Umbilical cord (tissue), 2 donors: ENCODE measurements at places on chromosomes 13 and 19. TPM values are rescaled to one million over a fixed set of nuclear protein-coding genes. Genes with fewer than 3 reads are reported as not detected.

DNA sequence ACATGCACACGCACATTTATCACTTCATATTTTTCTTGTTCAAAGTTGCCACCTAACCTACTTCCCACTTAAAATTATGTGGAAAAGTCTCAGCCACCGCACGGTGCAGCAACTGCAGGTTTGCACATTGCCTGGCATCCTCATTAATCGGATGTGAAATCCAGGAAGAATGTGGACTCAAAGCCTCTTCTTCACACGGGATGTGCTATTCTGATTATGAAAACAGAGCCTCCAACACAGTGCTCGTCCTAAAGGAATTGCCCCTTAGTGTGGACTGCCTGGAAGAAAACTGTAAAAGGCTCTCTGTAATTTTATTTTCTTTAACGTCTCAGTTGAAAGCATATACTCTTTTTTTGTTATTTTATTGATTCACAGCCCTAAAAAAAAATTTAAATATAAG, 1303.5 kb downstream of the EFNB2 start:
- no peak for DNase-seq

GRCh38 chr13:82292334-82292733, 1589.9 kb downstream of the SLITRK1 start:
- DNase-seq = peak; percentile 4

DNA sequence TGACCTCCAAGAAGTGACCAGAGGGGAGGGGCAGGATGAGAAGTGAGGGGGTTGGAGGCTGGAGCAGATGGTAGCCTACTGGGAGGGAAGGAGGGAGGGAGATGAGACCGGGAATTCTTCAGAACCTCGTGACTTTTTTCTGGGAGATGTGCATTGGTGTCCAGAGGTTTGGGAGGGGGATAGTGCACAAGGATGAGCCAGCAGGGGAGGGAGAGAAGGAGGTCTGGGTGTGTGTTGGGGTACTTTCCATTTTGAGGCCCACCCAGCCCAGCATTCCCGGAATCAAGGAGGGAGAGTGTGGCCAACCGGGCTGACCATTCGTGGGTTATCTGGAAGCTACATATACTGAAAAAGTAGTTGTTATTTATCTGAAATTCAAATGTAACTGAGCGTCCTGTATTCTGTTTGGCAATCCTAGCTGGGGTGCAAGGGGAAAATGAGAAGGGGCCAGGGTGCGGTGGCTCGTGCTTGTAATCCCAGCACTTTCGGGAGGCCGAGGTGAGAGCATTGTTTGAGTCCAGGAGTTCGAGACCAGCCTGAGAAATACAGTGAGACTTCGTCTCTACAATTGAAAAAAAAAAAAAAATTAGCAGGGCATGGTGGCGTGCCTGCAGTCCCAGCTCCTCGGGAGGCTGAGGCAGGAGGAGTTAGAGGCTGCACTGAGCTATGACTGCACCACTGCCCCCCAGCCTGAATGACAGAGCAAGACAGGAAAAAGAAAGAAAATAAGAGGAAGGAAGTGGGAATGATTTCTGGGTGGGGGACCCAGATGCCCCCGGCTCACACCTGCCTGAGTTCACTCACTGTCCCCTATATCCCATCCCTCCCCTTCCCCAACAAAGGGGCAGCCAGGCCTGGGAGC, 4.4 kb upstream of the C3 start:
- DNase-seq = no peak

DNA sequence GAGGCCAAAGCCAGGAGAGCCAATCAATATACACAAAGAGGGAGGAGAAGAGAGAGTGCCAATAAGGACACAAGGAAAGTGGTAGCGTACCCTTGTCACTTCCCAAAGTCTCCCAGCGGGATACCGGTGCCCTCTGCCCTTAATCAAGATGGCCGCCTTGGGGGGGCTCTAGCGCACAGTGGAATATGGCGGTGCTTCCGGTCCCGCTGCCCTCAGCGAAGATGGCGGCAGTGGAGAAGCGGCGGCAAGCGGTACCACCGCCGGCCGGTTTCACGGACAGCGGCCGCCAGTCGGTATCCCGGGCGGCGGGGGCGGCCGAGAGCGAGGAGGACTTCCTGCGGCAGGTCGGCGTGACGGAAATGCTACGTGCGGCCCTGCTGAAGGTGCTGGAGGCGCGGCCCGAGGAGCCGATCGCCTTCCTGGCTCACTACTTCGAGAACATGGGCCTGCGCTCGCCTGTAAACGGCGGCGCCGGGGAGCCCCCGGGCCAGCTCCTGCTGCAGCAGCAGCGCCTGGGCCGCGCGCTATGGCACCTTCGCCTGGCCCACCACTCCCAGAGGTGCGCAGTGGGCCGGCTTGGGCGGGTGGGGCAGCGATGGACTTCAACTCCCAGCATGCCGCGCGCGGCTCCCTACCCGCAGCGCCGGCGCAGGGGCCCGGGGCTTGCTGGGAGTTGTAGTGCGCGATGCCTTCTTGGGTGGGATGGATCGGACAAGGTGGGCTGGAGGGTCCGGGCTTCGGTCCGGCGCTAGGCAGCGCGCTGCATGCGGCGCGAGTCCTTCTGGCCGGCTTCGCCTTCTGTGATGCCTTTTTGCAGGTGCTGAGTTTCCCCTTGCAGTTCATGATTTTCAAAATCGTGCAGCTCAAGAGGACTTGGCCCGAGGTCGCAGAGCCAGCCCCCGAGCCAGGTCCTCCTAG, at the start of gene TPGS1:
Gene TPGS1 (plus strand): TSS at position 212 of the 918 bp plus-strand sequence. CDS start 10 bp downstream, at position 222.
- DNase-seq = peak; percentile 85

ZNF264 gene
- total RNA-seq = 33.2 TPM

CYP4F22 gene
- not detected for total RNA-seq

- peak; percentile 72 for DNase-seq
These were observed at the start of gene LSR for GRCh38 chr19:35248310-35249145. Gene LSR (plus strand): TSS chr19:35249002. CDS start chr19:35249023, 21 bp downstream.

- peak; percentile 78 for DNase-seq
These were observed 16.6 kb downstream of the PLK5 start for GRCh38 chr19:1540365-1540925.

DNA sequence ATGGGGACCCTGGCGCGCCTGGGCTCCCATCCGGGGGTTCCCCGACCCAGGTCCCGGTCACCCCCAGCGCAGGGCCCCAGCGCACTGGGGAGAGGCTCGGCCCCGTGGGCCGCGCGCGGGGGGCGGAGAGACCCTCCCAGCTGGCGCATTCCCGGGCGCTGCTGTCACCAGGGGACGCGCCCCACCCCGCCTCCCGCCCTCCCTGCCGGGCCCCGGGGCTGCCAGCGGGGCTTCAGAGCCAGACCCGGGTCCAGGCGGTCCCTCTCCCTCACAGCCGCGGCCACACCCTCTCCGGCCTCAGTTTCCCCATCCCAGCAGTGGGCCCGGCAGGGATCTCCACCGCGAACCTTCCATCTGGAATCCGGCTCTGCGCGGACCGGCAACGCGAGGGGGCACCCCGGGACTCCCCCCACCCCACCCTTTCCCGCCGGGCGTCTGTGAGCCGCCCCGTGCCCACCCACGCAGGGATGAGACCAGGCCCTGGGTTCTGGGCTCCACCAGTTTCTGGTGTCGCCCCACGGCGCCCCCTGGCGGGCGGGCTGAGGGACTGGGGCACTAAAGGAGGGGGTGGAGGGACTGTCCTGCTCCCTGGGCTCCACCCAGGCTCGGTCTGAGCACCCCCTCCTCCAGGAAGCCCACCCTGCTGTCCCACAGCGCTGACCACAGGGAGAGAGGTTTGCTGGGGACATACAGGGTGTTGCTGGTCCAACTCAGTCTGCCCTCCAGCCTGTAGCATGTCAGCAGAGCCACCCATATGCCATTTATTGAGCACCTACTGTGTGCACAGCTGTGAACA, 878 bp upstream of the ADAMTSL5 start:
- DNase-seq = peak; percentile 71

DNA sequence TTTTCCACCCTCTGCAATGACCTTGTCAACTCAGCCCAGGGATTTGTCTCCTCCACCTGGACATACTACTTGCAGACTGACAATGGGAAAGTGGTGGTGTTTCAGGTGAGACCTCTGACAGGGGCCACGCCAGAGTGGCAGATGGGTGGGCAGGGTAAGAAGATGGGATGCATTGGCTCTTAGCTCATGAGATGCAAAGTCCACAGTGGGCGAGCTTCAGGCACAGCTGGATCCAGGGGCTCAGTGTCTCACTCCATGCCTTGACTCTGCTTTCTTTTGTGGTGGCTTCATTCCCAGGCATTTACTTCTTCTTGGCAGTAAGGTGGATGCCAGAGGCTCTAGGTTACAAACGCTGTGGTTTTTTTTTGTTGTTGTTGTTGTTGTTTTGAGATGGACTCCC, 3.4 kb downstream of the TMEM59L start:
- DNase-seq = no peak

GRCh38 chr19:50878851-50879250, 5.6 kb downstream of the KLK2 start:
- DNase-seq = no peak

DNA sequence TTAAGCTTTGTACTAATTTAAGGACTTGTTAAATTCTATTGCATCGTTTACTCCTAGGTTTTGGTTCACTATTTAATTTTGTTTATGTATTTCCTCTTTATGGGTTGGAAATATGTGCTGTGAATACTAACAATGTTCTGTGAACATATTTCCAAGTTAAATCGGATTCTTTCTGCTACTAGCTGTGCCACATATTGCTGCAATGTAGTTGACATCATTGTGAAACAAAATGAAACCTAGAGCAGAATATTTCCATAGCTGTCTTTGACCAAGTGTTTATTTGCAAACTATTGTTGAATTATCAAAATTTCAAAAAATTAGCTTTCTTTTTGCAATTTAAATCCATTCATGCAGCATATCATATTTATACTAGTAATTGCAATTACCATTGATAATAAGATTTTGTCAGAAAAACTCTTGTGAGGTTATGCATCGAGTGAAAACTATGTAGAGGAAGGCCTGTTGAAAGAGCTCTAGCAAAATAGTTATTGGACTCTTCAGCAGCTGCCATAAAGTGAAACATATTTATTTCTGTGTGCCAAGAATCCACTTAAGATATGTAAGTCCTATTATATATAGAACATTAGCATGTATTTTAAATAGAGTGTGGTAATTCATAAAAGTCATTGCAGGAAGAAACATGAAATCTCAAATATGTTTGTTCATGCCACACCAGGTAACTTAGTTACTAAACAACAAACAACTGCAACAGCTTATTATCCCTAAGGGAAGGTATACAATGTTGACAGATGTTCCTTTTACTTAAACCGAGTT, 575.1 kb downstream of the SLITRK6 start:
- no peak for DNase-seq

DNA sequence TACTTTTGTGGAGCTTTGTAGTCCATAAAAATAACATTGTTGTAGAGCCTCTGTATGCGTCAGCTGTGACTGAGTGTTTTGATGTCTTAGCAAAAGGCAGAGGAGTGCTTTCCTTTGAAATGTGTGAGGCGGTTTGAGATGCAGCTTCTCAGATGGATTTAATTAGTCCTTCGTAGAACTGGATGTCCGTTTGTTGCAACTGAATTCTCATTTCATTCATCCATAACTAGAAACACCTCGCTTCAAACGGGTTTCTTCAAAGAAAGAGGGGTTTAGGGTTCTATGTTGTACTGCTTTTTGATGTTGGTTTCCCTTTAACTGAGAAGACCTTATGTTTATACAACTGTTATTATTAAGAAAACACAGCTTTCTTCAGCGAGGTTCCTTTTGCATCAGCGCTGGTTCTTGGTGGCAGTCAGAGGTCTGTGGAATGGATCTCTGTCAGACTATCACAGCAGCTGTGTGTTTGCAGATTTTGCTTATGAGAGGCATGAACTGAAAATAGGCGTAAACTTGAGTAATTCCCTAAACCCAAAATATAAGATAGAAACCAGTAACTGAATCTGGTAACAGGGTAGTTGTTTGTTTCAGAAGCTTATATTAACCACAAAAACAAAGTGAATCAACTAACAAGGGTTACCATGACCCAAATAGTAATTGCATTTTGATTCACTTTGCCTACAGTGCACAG, 194.4 kb downstream of the GGACT start:
- DNase-seq = peak; percentile 79

GRCh38 chr19:27735314-27735713, 1477.6 kb downstream of the UQCRFS1 start:
- no peak for DNase-seq

DNA sequence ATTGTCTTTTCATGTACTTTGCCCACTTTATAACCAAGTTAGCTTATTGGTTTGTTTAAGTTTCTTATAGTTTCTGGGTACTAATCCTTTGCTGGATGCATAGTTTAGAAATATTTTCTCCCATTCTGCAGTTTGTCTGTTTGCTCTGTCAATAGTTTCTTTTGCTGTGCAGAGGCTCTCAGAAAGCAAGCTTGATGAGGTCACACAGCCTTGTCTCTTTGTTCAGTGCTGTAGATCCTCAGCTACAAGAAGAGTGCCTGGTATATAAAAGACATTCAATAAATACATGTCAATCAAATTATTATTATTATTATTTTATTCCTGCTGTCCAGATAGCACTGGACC, 55.2 kb upstream of the MEDAG start:
- DNase-seq = no peak

PODNL1 gene
- 13.2 TPM for total RNA-seq

GRCh38 chr19:29753934-29754305, 38.9 kb upstream of the C19orf12 start:
- DNase-seq = no peak

DNA sequence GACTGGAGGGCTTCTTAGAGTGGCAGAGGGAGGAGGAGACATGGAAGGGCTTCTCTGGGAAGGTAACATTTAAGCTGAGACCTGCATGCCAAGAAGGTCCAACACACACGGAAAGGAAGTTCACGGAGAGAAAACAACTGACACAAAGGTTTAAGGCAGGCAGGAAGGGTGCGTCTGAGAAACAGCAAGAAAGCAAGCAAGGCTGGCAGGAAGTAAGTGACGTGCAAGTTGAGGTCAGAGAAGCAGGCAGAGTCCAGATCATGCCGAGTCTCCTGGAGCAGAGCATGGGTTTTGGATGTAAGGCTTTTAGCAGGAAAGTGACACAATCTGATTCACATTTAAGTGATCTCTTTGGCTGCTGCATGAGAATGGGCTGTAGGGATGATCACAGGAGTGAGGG, 60.5 kb downstream of the ATP7B start:
- DNase-seq = no peak
